GM12891 (cell line): ENCODE measurements at places on chromosomes 3 and 15.

DNA sequence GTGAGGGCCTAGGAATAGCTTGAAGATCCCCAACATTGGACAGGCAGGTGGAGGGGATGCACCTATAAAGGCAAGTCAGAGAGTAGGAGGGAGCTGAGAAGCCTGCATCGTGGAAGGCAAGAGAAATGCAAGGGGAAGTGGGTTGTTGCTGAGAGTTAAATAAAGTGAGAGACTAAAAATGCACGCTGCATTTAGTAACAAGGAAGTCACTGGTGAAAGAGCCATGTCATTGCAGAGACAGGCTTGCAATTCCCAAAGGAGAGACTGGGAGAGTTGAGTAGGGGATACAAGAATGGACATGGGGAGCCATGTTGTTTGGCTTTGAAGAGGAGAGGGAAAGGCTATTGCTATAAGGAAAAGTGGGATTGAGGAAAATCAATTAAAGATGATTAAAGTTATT is 77.0 kb upstream of the HEG1 start:
- no peak for DNase-seq

DNA sequence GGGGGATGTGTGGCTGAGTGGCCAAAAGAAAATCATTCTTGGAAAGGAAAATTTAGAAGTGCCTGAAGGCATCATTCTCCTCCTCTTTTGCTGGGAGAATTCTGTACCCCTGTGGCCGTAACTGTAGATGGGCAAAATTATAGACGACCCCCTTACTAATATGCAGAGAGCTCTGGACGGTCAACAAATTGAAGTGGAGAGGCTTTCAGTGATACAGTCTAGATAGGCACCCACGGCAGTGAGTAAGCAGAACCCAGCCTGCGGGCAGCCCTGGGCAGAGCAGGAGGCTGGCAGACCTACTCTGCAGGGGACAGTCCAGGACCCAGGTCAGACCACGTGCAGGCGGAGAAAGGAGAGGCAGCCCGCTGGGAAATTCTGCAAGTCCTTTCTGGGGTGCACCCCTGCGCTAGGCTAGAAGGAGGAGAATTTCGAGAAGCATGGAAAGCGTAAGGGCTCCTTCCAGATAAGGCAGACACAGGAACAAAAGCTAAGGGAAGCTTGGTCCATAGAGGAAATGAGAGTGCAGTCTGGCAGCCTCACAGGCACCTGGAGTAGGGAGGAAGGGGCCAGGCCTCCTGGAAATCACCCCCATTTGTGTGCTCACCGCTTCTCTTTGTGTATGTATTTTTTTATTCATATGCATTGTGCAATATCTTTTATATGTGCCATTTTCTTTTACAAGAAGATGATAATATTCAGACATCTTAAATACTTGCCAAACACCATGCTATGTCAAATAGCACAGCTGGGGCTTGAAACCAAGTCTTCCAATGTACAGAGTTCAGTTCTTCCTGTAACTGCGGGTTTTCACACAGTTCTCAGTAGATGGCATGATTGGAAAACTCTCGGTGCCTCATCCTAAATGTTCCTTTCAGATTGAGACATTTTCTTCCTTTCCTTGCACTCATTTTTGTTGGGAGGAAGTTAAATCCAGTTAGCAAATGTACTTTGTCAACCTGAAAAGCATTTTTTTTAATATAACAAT is 40.2 kb downstream of the LRRK1 start:
- DNase-seq: no peak

DNA sequence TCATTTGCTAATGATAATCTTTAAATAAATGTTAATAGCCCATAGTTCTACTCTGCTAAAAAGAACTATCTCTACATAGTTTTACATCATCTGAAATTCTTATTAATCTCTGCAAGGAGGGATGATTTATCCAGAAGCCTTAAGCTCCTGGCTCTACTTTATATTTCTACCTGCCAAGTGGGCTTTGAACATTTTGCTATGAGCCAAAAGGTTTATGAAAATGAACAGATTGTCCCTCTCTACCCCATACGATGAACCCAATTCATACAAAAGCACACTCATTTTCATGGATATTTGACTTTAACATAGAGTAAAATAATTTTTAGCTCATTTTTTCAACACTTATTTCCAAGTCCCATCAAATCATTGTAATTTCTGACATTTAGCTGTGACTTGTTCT is 611.0 kb downstream of the NSUN3 start:
- DNase-seq: no peak

DNA sequence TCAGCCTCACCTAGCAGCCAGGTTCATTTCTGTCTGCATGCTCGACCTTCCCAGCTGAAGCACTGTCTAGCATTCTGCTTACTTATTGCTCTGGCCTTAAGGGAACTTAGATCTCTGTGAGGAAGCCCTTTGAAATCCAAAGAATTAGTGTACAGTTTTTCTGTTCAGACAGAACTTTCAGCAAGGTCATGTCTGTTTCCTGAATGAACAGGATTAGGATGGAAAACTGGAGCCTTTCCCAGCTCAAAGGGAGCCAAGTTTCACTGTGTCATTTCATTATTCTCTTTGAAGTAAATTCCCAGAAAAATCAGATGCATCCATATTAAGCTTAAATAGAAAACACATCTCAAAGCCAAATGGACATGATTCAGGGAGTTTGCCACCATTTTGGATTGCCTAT is 457.3 kb upstream of the KCNMB2 start:
- no peak for DNase-seq

DNA sequence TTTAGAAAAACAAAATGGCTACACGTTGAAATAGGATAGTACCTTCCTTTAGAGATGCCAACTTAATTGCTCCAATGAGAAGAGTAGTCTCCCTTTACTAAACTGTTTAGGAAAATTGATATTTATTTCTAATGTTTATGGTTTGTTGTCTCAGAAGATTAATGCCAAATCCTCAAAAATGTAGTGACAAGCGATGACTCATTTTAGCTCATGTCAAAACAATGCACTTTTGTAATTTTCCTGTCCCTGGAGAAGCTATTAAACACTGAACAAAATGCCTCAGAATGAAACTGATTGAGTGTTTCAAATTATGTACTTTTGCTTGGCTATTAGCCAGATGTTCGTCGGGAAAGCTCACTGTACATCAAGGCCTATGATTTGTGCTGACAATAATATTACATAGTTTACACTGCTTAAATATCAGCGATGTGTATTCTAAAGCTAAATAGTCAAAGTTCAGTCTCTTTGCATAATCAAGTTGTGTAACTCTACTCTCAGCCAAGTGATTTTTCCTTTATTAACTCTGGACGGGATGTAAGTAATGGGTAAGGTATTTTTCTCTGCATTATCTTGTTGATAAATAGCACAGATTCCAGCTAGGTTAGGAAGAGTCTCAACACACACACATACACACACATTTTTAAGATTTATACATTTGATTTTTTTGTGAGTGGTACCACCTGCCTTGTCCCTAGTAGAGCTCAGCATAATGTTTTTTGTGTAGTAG is 83.7 kb downstream of the CMSS1 start:
- no peak for DNase-seq

DNA sequence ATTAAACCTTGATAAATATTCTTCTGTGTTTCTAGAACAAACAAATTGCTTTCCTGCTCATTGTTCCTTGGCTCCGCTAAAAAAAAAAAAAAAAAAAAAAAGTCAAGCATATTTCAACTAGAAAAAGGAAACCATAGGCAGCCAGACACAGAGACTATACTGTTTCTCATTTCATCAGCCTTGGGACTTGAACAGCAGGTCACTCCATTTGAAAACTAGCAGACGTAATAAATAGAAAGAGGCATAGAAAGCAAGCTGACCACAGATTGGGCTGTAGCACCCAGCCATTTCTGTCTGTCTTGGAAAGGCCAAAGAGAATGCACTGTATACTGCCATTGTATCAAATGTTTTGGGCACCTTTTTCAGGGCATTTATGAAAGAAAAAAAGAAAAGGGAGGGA is 697.1 kb downstream of the NLGN1 start:
- DNase-seq: no peak
